ENCODE measurements at places on chromosomes 3 and 15. TPM values are rescaled to one million over a fixed set of nuclear protein-coding genes. Genes with fewer than 3 reads are reported as not detected.

Gene SH2D7
- not detected for total RNA-seq

Gene CACNA2D3
- total RNA-seq, result not detected

Gene FBXL22
- 0.16 TPM for total RNA-seq

Gene CHRFAM7A
- total RNA-seq, result 1.6 TPM

Gene PAQR9
- total RNA-seq, result not detected

Gene CHRNB4
- total RNA-seq, result not detected

Gene ELL3
- 3.1 TPM for total RNA-seq

Gene SRP14
- total RNA-seq, result 305 TPM

Gene CNOT10
- total RNA-seq, result 19.8 TPM

Gene C2CD4A
- total RNA-seq, result 1.3 TPM

Gene LRIG1
- total RNA-seq, result 79.9 TPM

Gene FANCD2OS
- not detected for total RNA-seq

Gene TMEM202
- total RNA-seq, result not detected

Gene TNFSF10
- total RNA-seq, result 46.3 TPM

Gene SLC9A9
- total RNA-seq, result 0.81 TPM

Gene SLC12A1
- total RNA-seq, result not detected

Gene HTR3E
- not detected for total RNA-seq

Gene EFCC1
- total RNA-seq, result 3.3 TPM

Gene PRSS50
- total RNA-seq, result not detected

Gene DCUN1D1
- 32.7 TPM for total RNA-seq

Gene GP5
- 0.06 TPM for total RNA-seq

Gene PPARG
- 101 TPM for total RNA-seq

Gene GRAMD1C
- 35.0 TPM for total RNA-seq

Gene ERICH6
- total RNA-seq, result not detected

Gene CFAP44
- 0.97 TPM for total RNA-seq

Gene ROPN1B
- not detected for total RNA-seq

Gene DAZL
- total RNA-seq, result not detected

Gene IGSF11
- not detected for total RNA-seq

Gene NPHP3
- total RNA-seq, result 14.1 TPM

Gene VEPH1
- total RNA-seq, result 24.0 TPM

Gene LRRC34
- total RNA-seq, result 0.16 TPM

Gene PPP1R14D
- not detected for total RNA-seq

Gene DOCK3
- total RNA-seq, result under 0.01 TPM

Gene ZPLD1
- total RNA-seq, result not detected

Gene TFRC
- 86.1 TPM for total RNA-seq

Gene PML
- 47.4 TPM for total RNA-seq

Gene LAMB2
- total RNA-seq, result 745 TPM

Gene TAGLN3
- total RNA-seq, result not detected

Gene LYZL4
- not detected for total RNA-seq

Gene HEG1
- 92.2 TPM for total RNA-seq

Gene KLF15
- total RNA-seq, result 0.49 TPM

Gene SLC2A2
- not detected for total RNA-seq

Gene BSN
- under 0.01 TPM for total RNA-seq

Gene FAM107A
- total RNA-seq, result 13.9 TPM
